ENCODE measurements at places on chromosomes 12 and 14. TPM values are rescaled to one million over a fixed set of nuclear protein-coding genes. Genes with fewer than 3 reads are reported as not detected.

- DNase-seq, result no peak
Observed at GRCh38 chr14:22289570-22289969, 299.5 kb downstream of the DAD1 start.

GRCh38 chr14:54567639-54568561 is 972 bp downstream of the SAMD4A start:
- DNase-seq, result peak; percentile 41

- no peak for DNase-seq
Observed at GRCh38 chr14:104735830-104736642, 12.0 kb downstream of the ADSS1 start.

GARIN6 gene
- not detected for total RNA-seq

- DNase-seq, result no peak
Observed at GRCh38 chr14:61418746-61419145, 97.4 kb downstream of the PRKCH start.

ARMH4 gene
- total RNA-seq, result 31.5 TPM

GRCh38 chr14:39318574-39318973 is 84.9 kb downstream of the MIA2 start:
- DNase-seq, result no peak
